ENCODE measurements at places on chromosomes 7 and 10. TPM values are rescaled to one million over a fixed set of nuclear protein-coding genes. Genes with fewer than 3 reads are reported as not detected.

DNA sequence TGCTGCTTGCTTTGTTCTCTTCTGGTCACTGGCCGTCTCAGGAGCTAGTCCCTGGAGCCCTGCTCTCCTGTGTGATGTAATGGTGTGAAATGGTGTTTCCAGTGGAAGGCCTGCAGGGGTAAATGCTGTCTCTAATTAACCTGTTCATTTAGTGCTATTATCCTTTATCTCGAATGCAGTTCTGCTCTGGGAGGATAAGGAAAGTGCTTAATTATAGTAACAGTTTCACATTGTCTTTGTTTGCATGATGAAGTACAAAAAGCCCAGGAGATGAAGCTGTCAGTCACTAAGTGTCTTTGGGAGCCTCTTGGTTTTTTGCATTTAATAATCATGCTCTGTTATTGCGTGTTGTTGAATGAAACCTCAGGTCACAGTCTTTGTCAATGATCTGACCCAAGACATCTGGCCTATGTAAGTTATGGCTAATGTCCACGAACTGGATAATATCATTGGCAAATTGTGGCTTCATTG lies 755.3 kb upstream of the GALNT17 start:
- no peaks in the 10 kb centered on the region for H3K4me1 ChIP-seq
- no peak overlapping the region for H3K4me3 ChIP-seq
- H3K27me3 ChIP-seq = no peaks in the 10 kb centered on the region
- H3K27ac ChIP-seq = no peak overlapping the region
- no peak for DNase-seq

GRCh38 chr10:91444211-91445182 lies 34.4 kb downstream of the HECTD2 start:
- no peaks in the 10 kb centered on the region for H3K27me3 ChIP-seq
- no peak overlapping the region for H3K4me3 ChIP-seq
- DNase-seq = no peak
- no peak overlapping the region for H3K27ac ChIP-seq

DNA sequence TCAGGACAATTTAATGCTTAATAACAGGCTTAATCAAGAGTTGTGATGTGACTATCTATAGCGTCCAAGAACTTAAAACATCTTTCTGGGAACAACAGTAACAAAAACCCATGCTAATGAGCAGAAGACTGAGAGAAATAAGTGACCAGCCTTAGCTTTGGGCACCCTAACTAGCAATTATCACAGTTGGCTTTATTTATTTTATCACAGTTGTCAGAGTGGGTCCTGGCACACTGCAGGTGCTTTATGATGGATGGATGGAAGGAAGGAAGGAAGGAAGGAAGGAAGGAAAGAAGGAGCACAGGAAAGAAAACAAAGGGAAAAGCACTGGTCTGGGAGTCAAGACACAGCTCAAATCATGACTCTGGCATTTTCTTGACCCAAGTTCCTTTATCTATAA lies 181.1 kb downstream of the SKAP2 start:
- no peak for DNase-seq
- H3K36me3 ChIP-seq = no peaks in the 10 kb centered on the region
- no peak overlapping the region for H3K27ac ChIP-seq
- no peaks in the 10 kb centered on the region for H3K27me3 ChIP-seq
- no peak overlapping the region for H3K4me3 ChIP-seq

MKLN1 gene
- 77.0 TPM for total RNA-seq

DNA sequence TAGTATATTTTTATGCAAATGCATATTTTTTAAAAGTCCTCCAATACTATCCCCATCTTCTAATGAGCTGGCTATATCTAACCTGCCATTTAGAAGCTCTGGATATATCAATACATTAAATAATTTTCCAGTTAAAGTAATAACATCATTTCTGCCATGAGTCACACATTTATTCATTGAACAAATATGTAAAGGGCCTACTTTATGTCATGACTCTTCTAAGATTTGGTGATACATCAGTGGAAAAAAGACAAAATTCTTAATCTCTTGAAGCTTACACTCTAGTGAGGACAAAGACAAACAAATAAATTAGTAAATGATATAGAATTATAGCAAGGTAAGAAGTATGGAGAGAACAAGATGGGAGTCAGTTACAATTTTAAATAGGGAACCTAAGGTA lies 716.8 kb upstream of the LRRTM3 start:
- H3K27ac ChIP-seq = no peak overlapping the region
- H3K4me3 ChIP-seq = no peak overlapping the region
- H3K36me3 ChIP-seq = no peaks in the 10 kb centered on the region
- no peak for DNase-seq

IL6 gene
- 1.6 TPM for total RNA-seq

DNA sequence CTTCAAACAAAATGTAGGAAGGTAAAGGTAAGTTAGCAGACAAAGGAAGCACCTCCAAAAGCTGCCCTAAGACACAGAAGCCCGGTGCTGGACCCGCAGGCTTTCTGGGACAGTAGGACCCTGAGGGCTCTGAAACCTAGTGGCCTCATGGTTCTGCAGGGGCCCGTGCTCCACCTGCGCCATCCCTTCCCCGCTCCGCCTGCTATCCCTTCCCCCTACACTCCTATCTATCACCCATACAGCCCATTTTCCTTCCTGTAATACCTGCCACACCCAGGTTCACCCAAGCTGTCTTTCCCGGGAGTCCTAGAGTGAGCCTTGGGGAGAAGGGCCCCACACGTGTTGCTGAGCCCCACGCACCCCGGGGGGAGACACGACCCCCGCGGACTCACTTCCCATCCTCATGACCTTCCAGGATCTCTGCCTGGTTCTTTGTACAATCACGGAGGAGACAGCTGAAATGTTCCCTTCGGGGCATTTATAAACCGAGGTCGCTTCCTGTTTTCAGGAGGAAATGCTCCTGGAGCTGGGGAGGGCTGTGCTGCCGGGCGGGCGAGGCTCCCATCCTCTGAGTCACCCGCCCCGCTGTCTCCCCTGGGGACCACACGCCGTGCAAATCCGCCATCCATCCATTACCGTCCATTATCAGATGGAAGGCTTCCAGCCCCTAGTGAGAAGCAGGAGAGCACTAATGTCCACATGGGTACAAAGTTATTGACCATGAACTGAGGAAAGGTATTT lies 251.7 kb upstream of the PITRM1 start:
- DNase-seq = no peak
- no peaks in the 10 kb centered on the region for H3K4me1 ChIP-seq
- peak overlapping the region; percentile 60 for H3K27ac ChIP-seq
- H3K4me3 ChIP-seq = no peak overlapping the region
- H3K27me3 ChIP-seq = no peaks in the 10 kb centered on the region

DNA sequence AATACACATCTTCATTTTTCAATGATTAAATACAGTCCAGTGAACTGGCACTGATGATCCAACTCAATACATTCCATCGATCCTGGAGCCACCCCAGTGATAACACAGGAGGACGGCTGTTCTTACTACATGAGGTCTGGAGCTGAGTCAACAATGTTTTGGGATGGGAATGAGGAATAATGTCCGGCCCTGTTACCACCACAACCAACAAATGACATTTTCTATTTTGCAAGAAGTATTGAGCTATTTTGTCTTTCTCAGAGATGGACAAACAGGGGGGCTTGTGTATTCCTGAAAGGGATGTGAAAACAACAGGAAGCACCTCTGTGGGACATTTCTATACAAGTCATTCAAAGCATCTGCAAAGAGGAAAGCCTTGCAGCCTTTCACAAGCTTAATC lies 249.2 kb downstream of the PARD3 start:
- no peak overlapping the region for H3K27ac ChIP-seq
- no peak overlapping the region for H3K4me3 ChIP-seq
- no peaks in the 10 kb centered on the region for H3K4me1 ChIP-seq
- no peaks in the 10 kb centered on the region for H3K36me3 ChIP-seq
- DNase-seq = no peak

NKX2-3 gene
- total RNA-seq = not detected

DNA sequence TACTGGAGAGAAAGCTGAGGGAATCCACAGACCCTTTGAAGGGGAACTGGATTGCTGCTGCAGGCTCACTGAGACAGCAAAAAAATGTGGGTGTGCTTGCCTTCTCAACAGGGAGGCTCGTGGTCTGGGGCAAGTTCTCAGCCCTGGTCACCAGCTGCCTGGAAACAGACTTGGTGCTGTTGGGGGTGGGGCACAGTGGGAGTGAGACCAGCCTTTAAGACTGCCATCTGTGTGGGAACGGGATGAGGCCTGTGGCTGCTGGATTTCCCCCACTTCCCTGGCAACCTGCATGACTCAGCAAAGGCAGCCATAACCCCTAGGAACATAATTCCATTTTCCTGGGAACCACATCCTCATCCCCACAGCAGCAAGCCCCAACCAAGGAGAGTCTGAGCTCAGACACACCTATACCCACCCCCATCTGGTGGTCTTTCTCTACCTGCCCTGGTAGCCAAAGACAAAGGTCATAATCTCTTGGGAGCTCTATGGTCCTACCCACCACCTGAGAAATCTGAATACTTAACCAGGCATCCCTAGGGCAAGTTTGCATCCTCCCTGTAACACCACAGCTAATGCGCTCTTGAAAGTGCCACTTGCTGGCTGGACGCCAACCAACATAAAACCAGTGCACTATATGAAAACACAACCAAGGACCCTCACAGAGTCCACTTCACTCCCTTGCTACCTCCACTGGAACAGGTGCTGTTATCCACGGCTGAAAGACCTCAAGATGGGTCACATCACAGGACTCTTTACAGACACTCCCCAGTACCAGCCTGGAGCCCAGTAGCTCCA lies 45.0 kb upstream of the TFEC start:
- H3K27ac ChIP-seq = no peak overlapping the region
- no peaks in the 10 kb centered on the region for H3K4me1 ChIP-seq

CALN1 gene
- not detected for total RNA-seq

GRCh38 chr7:114944745-114945625 lies 23.1 kb downstream of the MDFIC start:
- peak; percentile 50 for DNase-seq
- H3K27ac ChIP-seq = no peak overlapping the region
- no peaks in the 10 kb centered on the region for H3K4me1 ChIP-seq
- H3K27me3 ChIP-seq = no peaks in the 10 kb centered on the region

SGCE gene
- 59.6 TPM for total RNA-seq

DNA sequence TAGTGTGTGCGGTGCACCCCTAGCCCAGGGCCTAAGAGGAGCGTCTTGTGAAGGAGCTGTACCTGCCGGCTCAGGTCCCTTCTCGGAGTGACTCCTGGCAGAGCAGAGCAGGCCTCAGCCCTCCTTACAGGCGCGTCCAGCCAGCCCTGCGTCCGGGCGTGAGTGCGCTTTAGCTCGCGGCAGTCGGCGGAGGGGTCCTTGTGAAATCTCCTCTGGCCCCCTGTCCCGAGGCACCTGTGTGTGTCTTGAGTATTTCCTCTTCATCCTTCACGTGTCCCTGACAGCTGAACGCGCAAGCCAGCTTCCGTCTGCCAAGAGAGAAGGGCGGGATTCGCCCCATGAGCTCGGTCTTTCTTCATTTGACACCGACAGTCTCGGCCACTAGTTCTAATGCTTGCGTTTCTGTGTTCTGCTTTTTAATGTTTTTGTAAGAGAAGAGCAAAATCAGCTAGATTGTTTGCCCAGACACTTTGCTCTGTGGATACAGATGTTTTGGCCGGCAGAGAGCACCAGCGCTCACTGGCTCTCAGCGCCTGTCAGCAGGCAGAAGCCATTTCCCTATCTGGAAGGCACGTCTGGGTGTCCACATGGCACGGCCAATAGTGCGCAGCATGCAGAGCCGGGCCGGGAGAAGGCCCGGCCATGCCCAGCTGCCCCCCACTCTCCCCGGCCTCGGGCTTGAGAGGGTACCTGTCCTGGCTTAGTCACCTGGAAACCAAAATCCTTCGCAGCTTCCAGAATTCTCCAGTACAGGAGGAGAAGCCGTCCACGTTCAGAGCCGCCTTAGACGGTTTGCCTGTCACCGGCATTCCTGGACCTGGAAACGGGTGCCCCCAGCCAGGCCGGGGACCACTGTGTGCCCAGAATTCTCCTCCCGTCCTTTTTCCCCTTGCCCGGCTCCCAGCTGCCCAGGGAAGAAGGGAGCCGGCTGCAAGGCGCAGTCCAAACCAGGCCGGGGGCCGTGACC lies 7.0 kb downstream of the GET4 start:
- no peak for DNase-seq
- H3K4me1 ChIP-seq = no peaks in the 10 kb centered on the region
- no peak overlapping the region for H3K4me3 ChIP-seq
- H3K27ac ChIP-seq = peak overlapping the region; percentile 23
- H3K27me3 ChIP-seq = no peaks in the 10 kb centered on the region

ATRNL1 gene
- 7.1 TPM for total RNA-seq

GRCh38 chr10:91090761-91091529 lies 129.5 kb upstream of the PCGF5 start:
- no peaks in the 10 kb centered on the region for H3K36me3 ChIP-seq
- H3K27ac ChIP-seq = no peak overlapping the region
- no peaks in the 10 kb centered on the region for H3K27me3 ChIP-seq
- H3K4me1 ChIP-seq = no peaks in the 10 kb centered on the region
- no peak overlapping the region for H3K4me3 ChIP-seq
- DNase-seq = peak; percentile 31

DNA sequence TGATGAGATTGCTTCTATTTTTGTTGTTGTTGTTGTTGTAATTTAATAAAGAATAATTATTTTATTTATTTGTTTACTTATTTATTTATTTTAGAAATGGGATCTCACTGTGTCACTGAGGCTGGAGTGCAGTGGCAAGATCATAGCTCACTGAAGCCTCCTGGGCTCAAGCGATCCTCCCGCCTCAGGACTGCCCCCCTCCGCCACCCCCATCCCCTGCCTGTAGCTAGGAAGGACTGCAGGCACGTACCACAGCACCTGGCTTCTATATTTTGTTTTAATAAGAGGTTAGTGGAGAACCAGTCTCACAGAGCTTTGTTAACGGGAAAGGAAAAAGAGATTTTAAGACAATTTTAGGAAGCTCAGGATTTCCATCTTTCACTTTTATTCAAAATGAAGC lies 19.5 kb upstream of the SMC3 start:
- H3K4me1 ChIP-seq = no peaks in the 10 kb centered on the region
- H3K4me3 ChIP-seq = no peak overlapping the region
- H3K27ac ChIP-seq = no peak overlapping the region
- H3K36me3 ChIP-seq = no peaks in the 10 kb centered on the region
- no peak for DNase-seq

GRCh38 chr7:50528266-50529092 lies 36.7 kb downstream of the DDC start:
- H3K27me3 ChIP-seq = no peaks in the 10 kb centered on the region
- DNase-seq = no peak
- no peak overlapping the region for H3K27ac ChIP-seq
- no peak overlapping the region for H3K4me3 ChIP-seq
- H3K36me3 ChIP-seq = no peaks in the 10 kb centered on the region

DNA sequence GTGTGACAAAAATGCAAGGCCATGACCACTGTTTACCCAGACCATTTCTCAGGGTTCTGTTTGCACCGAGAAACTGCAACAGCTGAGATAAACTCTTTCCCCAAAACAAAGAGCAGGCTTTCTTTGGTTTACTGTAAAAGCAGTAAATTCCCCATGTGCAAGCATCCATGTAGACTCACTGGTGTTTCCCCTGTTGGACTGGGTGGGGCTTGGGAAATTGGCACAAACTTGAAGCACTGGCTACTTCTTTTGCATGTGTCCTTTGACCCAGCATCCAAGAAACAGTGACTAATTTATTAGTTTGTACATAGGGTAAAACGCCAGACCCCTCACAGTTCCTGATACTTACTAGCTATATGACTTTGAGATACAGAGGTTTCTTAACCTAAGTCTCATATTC lies 12.3 kb downstream of the IQUB start:
- no peak overlapping the region for H3K27ac ChIP-seq
- H3K4me1 ChIP-seq = peaks cover 7% of the 10 kb centered on the region
- H3K4me3 ChIP-seq = peak overlapping the region; percentile 28
- DNase-seq = peak; percentile 59
- no peaks in the 10 kb centered on the region for H3K27me3 ChIP-seq

- peak; percentile 62 for DNase-seq
- H3K4me1 ChIP-seq = peaks cover 14% of the 10 kb centered on the region
- H3K27ac ChIP-seq = no peak overlapping the region
- no peaks in the 10 kb centered on the region for H3K27me3 ChIP-seq
Observed at GRCh38 chr7:134854816-134855215, 75.4 kb downstream of the CALD1 start.
